ENCODE measurements at places on chromosomes 2 and 18. TPM values are rescaled to one million over a fixed set of nuclear protein-coding genes. Genes with fewer than 3 reads are reported as not detected.

Gene NCL
- 121 TPM for polyA plus RNA-seq

Gene NMS
- polyA plus RNA-seq, result not detected

Gene NEB
- polyA plus RNA-seq, result 0.37 TPM

Gene EML6
- polyA plus RNA-seq, result 0.33 TPM

Gene UGT1A4
- polyA plus RNA-seq, result 446 TPM

Gene TAF4B
- 0.10 TPM for polyA plus RNA-seq

Gene CIB4
- not detected for polyA plus RNA-seq

Gene SGPP2
- polyA plus RNA-seq, result 0.31 TPM

Gene CASP10
- 2.2 TPM for polyA plus RNA-seq

Gene DSC3
- polyA plus RNA-seq, result 0.06 TPM
